Central memory CD8-positive, alpha-beta T cell (primary cell): ENCODE measurements at places on chromosomes 5 and 9.

GRCh38 chr9:21491756-21492155 lies 9.6 kb upstream of the IFNE start:
- DNase-seq: no peak

DNA sequence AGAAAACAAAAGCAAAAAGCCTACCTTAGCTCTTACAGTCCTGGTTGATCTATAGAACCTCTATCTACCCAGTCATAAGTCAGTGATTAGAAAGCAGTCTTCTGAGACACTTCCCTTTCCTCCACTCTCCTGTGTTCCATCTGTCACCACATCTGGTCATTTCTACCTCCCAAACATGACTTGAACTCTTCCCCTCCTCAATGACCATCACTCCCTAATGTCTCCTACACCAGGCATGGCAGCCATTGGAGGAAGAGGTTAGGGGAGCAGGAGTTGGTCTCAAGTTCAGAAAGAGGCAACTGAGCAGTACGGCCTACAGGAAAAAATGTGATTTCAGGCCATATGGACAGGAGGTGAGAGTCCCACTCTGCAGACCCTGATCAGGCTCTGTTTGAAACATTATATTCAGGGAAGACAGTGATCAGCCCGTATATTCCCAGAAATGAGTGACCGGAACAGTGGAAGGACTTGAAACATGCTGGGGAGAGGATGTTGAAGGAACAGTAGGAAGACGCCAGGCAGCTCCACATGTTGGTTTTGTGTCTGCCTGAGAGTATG lies 12.0 kb downstream of the ABLIM3 start:
- DNase-seq: no peak

DNA sequence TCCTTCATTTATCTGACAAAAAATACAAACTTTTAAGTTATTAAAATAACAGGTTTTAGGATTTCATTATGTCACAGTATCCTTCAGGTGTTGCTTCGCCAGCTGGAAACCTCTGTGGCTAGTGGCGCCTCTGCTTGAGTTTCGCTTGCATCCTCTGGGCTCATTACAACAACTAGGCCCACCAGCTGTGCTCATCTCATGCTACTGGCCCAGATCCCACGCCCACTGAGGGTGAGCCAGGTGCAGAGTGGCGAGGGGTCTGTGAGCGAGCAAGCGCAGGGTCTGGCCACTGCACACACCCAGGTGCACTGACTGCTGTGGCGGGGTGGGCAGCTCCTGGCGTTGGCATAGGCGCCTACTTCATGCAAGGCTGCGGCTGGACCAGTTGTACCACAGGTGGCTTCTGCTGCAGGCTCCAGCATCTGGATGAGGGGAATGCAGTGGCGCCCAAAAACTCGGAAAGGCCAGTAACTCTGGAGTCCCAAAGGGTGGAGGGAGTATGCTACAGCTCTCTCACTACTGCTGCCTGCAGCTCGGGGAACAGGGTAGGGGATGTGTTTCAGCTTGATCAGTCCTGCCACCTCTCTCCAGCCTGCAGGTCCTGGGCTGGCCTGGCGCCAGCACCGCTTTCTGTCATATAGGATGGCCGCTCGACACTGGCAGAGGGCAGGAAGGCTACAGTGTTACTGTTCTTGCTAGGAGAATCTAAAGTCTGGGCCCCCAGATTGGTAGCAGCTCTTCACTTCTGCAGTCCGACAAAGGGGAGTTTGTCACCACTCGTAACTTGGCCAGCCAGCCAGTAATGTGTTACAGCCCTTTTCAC lies 452.1 kb downstream of the TUSC1 start:
- no peak for DNase-seq

DNA sequence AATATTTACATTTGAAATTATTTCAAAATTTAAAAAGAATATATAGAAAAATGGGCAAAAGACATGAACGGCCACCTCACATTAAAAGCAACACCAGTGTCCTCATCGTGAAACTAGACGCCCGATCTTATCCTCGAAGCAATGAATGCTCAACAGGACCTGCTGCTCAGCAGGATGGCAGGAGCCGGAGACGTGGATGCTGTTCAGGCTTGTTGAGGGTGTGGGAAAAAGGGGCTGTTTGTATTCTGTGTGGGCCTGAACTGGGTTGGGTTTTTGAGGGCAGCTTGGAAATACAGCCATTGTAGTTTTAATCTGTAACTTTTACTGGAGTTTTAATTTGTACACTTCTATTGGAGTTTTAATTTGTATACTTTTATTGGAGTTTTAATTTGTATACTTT lies 20.3 kb downstream of the EXOC3 start:
- DNase-seq: no peak

GRCh38 chr9:27801545-27801944 lies 228.3 kb upstream of the C9orf72 start:
- DNase-seq: no peak

- DNase-seq: no peak
These were observed 577.7 kb upstream of the FTMT start for GRCh38 chr5:121273833-121274433.

DNA sequence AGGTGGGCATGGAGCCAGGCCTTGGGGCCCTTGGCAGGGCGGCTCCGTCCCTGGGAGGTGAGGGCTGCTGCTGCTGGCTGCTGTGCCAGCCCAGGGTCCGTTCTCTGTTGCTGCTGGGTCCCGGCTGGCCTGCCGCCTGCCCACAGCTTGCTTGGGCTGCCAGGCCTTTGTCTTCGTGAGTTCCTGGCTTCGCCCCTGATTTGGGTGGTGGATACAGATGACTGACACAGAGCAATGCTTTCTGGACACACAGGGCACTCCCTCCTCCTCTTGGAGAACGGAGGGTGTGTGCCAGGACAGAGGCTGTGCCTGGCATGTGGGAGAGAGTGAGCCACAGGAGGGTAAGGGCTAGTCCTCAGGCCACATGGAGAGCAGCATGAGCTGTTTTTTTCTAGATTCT lies 166.1 kb downstream of the MACROH2A1 start:
- no peak for DNase-seq

- DNase-seq: no peak
These were observed 50.5 kb downstream of the CXXC5 start for GRCh38 chr5:139698490-139699146.

GRCh38 chr9:35771534-35771933 lies 17.5 kb upstream of the MSMP start:
- no peak for DNase-seq

DNA sequence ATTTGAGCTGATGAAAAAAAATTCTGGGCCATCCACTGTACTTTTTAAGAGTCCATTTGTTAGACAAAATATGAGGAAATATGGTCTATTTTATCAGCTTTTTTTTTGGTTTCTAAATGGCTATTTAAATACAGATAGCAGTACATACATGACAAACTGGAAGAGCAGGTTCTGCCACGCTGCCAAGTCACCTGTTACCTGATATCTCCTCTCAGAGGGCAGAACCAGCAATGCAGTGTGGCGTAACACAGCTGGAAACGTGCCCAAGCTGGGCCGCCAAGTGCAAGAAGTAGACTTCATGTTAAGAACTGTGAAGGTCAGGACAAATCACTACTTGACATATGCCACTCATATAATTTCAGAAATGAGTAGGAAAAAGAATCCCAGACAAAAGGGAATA lies 8.1 kb downstream of the MCIDAS start:
- DNase-seq: no peak

- no peak for DNase-seq
These were observed 49.7 kb downstream of the PHAX start for GRCh38 chr5:126650463-126650862.

DNA sequence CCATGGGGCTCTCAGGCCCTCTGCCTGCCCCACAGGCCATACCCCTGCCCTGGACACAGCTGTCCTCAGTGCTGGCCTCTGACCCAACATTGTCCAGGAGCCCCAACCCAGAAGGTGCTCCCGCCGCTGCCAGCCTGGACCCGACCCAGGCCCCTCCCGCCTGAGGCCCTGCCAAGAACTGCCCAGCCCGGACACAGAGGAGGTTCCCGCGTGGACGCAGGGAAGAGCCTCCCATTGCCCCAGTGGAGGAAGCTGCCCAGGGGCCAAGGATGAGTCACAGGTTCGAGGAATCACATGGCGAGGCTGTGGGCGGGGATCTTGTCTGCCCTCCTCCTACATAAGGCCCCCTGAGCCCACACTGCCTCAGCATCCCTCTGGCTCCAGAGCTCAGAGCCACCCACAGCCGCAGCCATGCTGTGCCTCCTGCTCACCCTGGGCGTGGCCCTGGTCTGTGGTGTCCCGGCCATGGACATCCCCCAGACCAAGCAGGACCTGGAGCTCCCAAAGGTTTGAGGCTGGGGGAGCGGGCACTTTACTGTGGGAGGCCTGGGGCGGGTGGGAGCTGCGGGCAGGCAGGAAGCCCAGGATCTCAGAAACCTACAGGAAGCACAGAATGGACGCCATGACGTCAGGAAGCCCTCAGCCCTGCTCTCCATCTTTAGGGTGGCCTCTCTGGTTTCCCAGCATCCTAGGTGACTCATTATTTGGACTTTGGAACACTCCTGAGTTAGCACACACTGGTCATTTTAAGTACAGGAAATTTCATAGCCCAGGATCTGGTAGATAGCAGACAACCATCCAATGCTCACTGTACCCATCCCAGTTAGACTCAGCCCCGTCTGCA lies at the start of gene PAEP:
Gene PAEP (plus strand): TSS at position 366 of the 844 bp plus-strand sequence.
- no peak for DNase-seq

GRCh38 chr9:127683723-127684122 lies 23.1 kb upstream of the CFAP157 start:
- no peak for DNase-seq

DNA sequence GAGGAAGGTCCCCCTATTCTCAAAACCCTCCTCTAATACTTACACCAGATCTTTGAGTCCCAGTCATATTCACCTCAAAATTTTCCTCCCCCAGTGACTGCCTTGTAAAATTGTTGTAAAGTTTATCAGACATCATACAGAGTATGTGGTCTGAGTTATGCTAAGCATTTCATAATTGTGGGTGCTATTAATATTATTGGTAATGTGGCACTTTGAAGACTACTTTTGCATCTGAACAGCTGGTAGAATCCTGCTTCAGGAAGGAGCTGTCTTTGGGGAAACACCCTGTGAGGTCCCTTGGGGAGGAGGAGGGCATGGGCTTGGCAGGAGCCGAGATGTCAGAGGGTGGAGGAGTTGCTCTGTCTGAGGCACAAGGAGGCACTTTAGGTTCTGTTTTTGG lies 164.9 kb upstream of the ZNF618 start:
- no peak for DNase-seq

GRCh38 chr9:125785248-125785751 lies 38.1 kb downstream of the PBX3 start:
- DNase-seq: no peak

GRCh38 chr5:98308231-98308630 lies 465.2 kb upstream of the RGMB start:
- DNase-seq: no peak

GRCh38 chr5:132233081-132233480 lies 5.4 kb upstream of the P4HA2 start:
- DNase-seq: no peak

DNA sequence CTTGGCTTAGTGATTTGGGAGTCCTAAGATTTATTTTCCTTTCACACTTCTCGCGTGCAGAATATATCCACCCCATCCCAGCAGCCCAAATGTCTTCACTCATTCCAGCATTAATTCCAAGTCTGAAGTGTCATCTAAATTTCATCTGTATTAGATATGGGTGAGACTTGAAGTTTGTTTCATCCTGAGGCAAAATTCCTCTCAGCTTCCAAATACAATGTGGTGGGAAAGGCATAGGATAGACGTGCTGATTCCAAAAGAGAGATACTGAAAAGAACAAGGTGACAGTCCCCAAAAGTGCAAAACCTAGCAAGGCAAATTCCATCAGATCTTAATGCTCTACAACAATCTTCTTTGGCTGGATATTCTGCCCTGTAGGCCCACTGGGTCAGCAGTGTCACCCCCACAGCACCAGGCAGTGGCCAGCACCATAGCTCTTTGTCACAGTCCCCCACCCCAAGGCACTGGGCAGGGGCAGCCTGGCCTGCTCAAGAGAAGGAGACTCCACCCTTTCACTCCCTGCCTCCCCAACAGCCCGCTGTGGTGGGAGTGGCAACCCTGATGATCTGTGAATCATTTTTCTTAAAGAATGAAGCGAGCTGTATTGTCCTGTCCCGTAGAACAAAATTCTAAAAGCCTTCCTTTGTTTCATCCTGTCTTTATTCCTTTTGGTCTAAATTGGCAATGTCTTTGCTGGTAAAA lies 2.7 kb upstream of the ADAM19 start:
- no peak for DNase-seq

DNA sequence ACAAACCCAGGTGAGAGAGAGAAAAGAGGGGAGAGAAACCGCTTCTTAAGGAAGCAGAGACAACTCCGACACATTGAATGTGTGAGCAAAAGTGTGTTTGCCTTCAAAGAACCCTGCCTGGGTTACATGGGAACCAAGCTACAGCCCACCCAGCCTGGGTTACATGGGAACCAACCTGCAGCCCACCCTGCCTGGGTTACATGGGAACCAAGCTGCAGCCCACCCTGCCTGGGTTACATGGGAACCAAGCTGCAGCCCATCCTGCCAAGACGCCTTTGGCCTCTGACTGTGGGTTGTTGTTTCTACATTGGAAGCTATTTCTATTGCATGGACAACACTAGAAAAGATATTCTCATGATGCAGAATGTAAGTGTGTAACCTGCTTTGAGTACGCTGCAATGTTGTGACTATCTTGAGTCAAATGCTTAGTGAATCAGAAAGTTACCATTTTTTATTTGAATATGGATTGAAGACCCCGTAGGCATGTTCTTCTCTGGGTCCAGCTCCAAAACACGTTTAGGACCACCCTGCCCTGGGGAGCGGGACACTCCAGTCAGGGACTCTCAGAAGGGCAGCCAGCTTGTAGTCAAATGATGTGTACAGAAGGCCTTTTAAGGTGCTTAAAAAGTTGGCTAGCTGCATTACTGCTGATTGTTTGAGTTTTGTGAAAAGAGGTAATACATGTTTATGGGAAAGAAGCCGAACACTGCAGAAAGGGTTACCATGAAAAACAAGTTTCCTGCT lies 39.1 kb upstream of the UNC5A start:
- no peak for DNase-seq

DNA sequence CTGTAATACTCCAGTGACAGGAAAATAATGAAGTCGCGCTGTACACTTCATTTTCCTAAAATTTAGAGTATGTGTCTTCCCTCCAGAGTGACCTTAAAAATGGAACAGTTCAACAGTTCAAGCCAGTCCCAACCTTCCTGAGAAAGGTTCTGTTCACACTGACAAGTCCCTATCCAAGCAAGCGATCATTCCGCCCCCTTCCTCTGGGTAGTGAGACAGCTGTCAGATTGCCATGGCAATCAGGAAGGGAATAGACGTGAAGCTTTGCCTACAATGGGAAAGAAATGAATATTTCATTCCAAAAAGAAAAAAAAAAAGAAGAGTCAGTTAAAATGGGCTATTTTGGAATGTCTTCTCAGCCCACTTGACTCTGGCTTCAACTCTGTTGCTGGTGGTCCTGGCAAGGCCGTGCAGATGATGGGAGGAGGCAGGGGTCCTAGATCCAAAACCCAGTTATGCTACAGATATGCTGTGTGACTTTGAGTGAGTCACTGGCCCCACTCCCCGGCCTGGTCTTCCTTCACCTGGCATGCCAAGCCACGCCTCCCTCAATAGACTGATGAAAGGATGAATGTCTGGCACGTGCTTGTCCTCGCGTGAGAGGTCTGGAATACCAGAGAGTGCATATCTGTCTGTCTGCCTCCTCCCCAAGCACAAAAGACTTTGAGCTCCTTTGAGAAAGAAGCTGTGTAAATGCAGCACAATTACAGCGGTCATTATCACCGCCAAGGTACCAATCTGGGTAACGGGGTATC lies 165.8 kb upstream of the WWC1 start:
- no peak for DNase-seq
